ENCODE measurements at places on chromosomes 5 and 9.

DNA sequence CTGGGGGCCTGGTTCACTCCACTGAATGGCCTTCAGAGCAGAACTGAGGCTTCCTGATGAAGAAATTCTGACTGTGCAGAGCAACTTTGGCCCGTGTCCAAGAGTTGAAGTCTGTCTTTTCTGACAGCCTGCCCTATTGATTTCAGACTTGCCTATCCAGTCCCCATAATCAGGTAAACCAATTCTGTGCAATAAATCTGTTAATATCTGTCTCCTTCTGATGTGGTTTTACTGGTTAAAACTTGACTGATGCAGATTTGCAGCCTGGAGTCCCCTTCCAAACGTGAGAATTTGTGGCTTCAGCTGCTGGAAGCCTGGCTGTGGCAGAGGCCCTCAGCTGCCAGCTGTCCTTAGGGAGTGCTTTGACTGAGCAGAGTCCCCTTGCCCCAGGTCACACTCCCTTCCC, 283.9 kb upstream of the ANKRD55 start:
- DNase-seq: no peak

GRCh38 chr5:32474209-32474854, 29.8 kb upstream of the ZFR start:
- DNase-seq: no peak

- no peak for DNase-seq
Measured at GRCh38 chr9:35484406-35484805, 5.5 kb upstream of the RUSC2 start.

- no peak for DNase-seq
Measured at GRCh38 chr9:6356904-6357303, 28.7 kb downstream of the TPD52L3 start.

DNA sequence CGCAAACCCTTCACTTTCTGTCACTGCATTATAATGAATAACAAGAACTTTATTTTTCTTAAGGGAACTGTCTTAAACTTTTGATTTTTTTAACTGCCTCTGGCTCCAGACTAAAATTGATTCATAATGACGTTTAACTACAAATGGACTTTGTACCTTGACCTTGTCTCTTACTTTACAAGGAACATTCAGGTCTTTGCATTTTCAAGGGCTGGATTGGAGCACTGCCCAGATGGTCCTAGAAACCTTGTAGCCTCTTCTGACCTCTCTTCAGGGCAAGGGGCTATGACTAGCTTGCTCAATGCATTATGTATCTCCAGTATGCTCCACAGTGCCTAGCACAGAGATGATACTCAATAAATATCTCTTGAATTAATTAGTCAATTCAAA, 612.6 kb upstream of the CLINT1 start:
- no peak for DNase-seq

- DNase-seq: no peak
Measured at GRCh38 chr5:67085616-67086015, 111.0 kb downstream of the CD180 start.

DNA sequence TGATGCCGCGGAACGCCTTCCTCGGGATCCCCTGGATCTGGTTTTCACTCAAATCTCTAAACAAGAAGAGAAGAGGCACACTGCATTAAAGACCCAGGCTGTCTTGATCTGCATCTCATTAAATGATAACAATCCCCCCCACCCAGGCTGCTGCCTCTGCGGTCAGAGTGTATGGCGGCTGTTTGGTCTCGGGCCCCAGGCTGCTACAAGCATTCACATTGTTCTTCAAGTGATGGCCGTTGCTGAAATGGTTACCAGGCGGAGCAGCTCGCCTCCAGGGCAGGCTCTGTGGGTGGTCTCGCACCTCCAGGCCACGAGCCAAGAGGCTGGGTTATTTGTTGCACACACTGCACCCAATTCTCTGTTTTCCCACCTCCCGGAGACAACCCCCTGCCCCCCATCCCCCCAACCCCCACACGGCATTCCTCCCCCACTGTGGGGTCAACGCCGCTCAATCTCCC, 304.1 kb upstream of the PANK3 start:
- DNase-seq: no peak

- DNase-seq: no peak
Measured at GRCh38 chr5:148996270-148996669, 66.6 kb downstream of the SH3TC2 start.

DNA sequence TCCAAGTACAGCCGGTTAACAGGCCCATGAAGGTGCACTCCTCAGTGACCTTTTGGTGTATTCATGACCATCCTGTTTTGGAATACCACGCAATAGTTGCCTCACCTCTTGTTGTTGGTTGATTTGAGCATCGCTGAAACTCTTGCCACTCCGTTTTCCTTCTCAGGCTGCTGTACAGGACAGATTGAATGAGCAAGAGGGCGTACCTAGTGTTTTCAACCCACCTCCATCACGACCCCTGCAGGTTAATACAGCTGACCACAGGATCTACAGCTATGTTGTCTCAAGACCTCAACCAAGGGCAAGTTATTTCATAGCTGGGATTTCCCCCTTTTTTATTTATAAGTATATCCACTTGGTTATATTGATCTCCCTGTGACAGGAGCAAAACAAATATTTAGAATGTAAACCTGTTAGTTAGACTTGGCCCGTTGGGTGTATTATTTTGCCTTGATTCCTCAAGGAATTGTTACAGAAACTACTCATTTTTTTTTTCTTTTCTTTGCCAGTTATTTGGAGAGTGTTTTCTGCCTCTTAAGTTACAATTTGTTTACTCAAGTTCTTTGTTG, 38.1 kb downstream of the FAF2 start:
- DNase-seq: no peak

DNA sequence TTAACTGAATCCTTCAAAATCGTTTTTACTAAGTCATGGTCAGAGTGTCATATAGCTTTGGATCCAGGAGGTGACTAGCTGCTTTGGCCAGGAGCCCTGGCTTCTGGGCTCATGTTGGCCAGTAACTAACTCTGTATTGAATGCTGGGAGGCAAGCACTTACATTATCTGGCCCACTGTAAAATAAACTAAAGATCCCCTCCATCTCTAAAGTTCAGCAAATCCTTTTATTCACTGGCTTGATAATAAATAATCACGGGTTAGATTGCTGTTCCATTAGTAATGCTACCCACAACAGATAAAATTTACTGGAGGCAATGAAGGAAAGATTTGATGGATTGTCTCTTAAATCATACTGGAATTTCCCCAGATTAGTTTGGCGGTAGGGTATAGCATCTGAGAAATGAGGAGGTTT, 382.2 kb upstream of the TLE4 start:
- DNase-seq: peak; percentile 48

- DNase-seq: peak; percentile 47
Measured at GRCh38 chr5:167899490-167900070, 391.9 kb upstream of the WWC1 start.
